Activated T-helper 17 cell treated with anti-CD3 and anti-CD28 coated beads, Interleukin-2, amount 50 U/mL, for 72 hours (primary cell): ENCODE measurements at places on chromosomes 4 and X. TPM values are rescaled to one million over a fixed set of nuclear protein-coding genes. Genes with fewer than 3 reads are reported as not detected.

GPRASP3 gene
- 2.6 TPM for total RNA-seq

BMPR1B gene
- total RNA-seq, result not detected

MAGEA4 gene
- total RNA-seq, result not detected

CCNG2 gene
- total RNA-seq, result 25.6 TPM

OTUD6A gene
- not detected for total RNA-seq

RAB40A gene
- 0.45 TPM for total RNA-seq

ANK2 gene
- total RNA-seq, result 0.87 TPM

FSTL5 gene
- not detected for total RNA-seq

GABRQ gene
- total RNA-seq, result 0.05 TPM

CFI gene
- not detected for total RNA-seq

TAF7L gene
- total RNA-seq, result 0.11 TPM

TLR2 gene
- 2.1 TPM for total RNA-seq

PDCL2 gene
- total RNA-seq, result not detected

UCHL1 gene
- total RNA-seq, result 1.0 TPM

LDB2 gene
- not detected for total RNA-seq

SORCS2 gene
- 0.26 TPM for total RNA-seq

ESX1 gene
- not detected for total RNA-seq

MAGEB10 gene
- not detected for total RNA-seq

ADH1B gene
- total RNA-seq, result not detected

ARMCX4 gene
- 4.9 TPM for total RNA-seq

AFM gene
- not detected for total RNA-seq

RTL3 gene
- not detected for total RNA-seq

MAGEA12 gene
- not detected for total RNA-seq

EVC gene
- total RNA-seq, result 10.5 TPM

NPY2R gene
- not detected for total RNA-seq

RPS6KA3 gene
- 64.9 TPM for total RNA-seq

TMPRSS11F gene
- not detected for total RNA-seq

LONRF3 gene
- total RNA-seq, result 7.6 TPM

TSPYL2 gene
- total RNA-seq, result 28.2 TPM

BGN gene
- not detected for total RNA-seq

EOLA2 gene
- 42.3 TPM for total RNA-seq

NSG1 gene
- total RNA-seq, result 12.8 TPM

HTRA3 gene
- total RNA-seq, result not detected

SLC49A3 gene
- total RNA-seq, result 0.61 TPM

VSIG1 gene
- 0.71 TPM for total RNA-seq

MAOA gene
- 20.4 TPM for total RNA-seq

MTNR1A gene
- total RNA-seq, result not detected

INPP4B gene
- 53.9 TPM for total RNA-seq

SLC6A14 gene
- not detected for total RNA-seq

RAB9A gene
- total RNA-seq, result 30.5 TPM

VBP1 gene
- 59.6 TPM for total RNA-seq

CSAG1 gene
- total RNA-seq, result not detected

FAM149A gene
- total RNA-seq, result 0.28 TPM

S100P gene
- total RNA-seq, result 0.87 TPM

TIGD4 gene
- total RNA-seq, result not detected

NCAPG gene
- 75.6 TPM for total RNA-seq

TNIP3 gene
- total RNA-seq, result 3.6 TPM
